ENCODE measurements at places on chromosomes 16 and 17.

DNA sequence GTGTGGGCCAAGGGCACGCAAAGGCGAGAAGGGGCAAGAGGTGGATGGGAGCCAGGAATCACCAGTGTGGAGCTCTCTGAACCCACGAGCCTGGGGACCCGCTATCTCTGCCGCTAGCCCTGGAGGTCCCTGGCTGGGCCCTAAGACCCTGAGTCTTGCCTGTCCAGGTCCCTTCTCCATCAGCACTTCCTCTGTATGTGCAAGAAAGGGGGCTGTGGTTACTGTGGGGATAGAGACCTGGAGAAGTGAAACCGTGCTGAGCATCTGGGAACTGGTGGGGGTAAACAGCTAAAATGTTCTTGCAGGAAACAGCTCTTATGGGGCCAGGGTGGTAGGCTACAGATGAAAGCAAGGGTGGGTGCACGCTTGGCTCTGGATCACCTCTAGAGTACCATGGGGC, 3.1 kb downstream of the SPNS3 start:
- no peak for DNase-seq

DNA sequence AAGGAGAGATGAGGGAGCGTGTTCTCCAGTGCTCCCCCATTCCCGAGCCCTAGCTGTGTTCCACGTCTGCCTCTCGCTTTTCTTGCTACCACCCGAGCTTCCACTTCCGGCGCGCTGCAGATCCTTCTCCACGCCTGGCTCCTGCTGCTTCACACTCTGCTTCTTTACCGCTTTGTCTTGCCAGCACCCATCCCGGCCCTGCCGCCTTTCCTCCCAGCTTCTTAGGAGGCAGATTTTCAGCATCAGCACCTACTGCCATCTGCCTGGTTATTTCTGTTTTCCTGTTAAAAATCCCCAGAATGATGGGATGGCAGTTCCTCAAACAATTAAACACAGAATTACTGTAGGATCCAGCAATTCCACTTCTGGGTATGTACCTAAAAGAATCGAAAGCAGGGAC, 64.7 kb downstream of the ELAC2 start:
- DNase-seq, result no peak

GRCh38 chr17:5050278-5050677, 15.1 kb upstream of the SLC52A1 start:
- DNase-seq, result no peak

DNA sequence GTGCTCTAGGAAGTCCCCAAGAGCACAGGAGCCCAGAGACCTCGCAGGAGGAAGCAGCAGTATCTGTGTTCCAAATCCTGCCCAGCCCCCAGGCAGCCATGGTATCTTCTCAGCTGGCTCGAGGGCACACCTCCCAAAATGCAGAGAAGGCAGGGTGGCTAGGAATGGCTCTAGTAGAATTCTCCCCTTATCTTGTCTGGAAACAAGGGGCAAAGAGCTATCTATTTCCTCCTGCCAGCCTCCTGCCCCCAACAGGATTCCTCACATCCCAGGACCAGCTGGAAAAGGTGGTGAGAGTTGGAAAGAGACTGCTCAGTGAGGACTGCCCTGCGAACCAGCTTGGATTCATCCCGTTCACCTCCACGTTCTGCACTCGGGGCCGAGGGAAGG, 8.6 kb upstream of the TSPOAP1 start:
- peak; percentile 76 for DNase-seq

- no peak for DNase-seq
Measured at GRCh38 chr17:80968602-80969029, 23.0 kb upstream of the CHMP6 start.

GRCh38 chr16:9407206-9407758, 315.8 kb downstream of the HAPSTR1 start:
- DNase-seq, result no peak

GRCh38 chr17:59464246-59464645, 101.2 kb upstream of the DHX40 start:
- no peak for DNase-seq

- DNase-seq, result peak; percentile 62
Measured at GRCh38 chr17:64781014-64781756, 119.1 kb upstream of the SMURF2 start.

DNA sequence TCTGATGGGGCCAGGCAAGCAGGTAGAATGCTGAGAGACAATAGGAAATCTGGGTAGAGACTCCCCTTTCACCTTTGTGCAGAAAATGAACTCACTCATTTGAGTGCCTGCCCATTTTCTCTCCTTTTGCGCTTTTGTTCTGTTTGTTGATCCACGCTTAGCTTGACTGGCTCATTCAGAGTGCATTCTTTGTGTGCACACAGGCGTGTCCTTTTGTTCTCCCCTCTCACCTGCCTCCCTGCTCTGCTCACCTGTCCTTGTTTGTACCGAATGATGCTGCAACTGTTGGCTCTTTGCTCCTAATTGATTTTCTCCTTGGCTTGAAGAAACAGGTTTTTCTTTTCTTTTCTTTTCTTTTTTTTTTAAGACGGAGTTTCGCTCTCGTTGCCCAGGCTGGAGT, 15.8 kb downstream of the PGS1 start:
- no peak for DNase-seq

DNA sequence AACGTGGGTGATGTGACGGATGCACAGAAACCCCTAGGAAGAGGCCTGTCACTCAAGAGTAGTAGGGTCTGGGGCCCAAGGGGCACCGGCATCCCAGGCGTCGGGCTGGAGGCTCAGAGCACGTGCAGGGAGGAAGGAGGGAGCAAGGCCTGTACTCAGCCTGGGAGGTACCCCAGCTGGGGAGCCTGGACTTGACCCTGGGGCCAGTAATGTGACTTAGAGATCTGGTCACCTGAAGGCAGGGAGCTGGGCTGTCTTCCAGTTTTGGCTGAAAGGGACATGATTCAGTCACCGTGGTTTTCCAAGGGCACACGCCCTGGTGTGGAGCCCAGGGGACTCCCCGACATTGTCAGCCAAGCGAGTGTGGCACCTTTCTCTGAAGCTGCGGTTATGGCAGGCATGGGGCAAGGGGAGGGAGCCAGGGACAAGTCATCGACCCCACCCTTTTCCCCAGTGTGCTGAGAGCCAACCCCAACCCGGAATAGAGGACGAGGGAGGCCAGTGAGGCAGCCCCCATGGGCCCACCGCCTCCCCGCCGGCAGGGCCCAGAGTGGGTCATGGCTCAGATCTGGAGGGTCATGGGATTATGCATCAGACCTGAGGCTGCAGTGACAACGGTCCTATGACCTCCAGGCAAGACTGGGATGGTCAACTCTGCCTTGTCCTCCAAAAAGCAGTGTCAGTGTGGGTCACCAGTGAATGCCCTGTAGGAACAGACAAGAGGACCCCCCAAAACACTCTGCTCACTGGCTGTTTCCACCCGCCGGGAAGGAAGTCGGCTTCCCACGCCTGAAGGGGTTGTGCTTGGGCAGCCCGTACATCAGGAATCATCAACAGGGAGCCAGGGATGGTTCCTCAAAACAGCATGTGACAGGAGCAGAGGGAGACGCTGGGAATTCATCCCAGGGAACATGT, 41.9 kb downstream of the MEAK7 start:
- no peak for DNase-seq

DNA sequence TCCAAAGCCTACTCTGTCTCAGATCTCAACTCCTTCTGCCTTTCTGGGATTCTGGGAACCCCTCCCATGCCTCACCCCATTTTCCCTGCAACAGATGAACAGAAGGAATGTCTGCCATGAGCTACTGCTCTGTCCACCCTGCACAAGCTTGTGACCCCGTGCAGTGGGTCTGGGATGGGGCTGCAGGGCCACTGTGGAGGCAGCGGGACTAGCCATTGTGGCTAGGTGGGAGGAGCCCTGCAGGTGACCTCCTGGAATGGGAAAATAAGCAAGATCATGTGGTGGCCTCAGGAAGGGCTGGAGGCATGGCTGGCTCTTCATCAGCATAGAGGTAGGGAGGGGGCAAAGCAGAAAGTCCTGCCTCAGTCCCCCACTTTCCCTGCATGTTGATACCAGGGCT, 13.7 kb downstream of the PDP2 start:
- no peak for DNase-seq

DNA sequence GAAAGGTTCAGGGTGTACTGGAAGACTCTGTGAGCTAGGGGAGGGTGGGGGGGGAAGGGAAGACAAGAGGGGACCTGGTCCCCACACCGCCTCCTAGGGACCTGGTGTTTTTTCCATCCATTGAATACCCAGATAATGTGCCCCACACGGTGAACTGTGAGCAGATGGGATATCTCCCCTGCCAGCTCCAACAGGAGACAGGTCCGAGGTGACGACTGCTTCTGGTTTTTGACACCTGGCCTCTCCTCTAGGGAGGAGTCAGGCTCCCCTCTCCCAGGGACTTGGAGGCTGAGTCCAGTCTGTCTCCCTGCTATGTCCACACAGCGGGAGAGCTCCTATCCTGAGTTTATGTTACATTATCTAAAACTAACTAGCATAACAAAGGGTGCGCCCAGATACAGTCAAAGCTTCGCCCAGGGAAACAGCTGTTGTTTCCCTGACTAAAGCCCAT, 1.8 kb downstream of the MARVELD3 start:
- no peak for DNase-seq

DNA sequence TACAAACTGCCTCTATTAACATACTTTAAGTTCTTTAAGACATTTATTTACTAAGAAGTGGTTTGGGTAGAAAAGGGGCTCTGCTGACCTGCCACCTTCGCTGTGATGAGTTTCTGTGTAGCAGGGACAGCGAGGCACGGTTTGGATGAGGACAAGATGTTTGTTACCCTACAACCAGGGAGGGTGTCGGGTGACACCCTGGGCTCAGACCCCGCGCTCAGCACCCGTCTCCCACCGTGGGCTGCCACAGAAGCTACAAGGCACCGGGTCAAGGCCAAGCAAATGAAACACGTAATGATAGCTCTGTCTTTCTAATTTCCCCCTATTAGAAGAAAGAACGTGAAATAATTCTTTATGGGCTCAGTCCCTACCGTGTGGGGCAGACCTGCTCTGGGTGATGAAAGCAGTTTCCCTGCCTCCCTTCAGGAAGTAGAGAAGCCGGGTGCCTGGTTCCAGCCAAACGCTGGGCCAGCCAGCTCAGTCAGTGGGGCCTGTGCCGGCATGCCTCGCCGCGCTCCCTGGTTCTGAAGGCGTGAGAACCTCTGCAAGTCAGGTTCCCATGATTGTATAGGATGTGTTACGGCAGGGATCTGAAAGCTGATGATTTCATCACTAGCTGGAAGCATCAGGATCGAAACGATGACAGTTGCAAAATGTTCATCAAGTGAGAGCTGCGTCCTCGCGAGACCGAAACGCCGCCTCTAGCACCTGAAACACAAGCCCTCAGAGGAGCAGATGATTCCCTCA, 3.9 kb downstream of the ZNF750 start:
- no peak for DNase-seq

GRCh38 chr17:10025976-10026901, 121.2 kb upstream of the RCVRN start:
- DNase-seq, result no peak

DNA sequence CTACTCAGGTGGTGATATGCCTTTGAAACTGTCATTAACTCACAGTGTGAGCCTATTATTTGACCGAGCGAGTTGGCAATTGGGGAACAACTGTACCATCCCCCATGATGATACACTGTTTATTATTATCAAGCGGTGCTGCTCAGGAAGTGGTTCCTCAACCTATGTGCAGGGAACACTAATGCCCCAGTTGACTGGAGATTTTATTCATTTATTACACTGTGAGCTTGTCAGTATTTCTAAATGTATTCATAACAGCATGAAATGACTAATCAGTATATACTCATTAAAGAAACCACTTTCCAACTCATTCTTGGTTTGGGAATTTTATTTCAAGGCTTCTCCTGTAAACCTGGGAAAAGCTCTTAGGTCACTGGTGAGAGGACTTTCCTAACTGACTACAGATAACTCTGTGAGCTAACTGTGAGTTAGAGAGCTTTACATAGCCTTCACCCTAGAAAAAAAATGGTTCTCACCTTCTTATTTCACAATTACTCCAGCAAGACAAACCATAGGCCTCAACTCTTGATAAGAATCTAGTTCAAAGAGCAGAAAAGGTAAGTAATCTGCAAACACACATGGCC, 42.4 kb downstream of the NXPH3 start:
- no peak for DNase-seq

- peak; percentile 36 for DNase-seq
Measured at GRCh38 chr16:71467810-71468209, 5.8 kb upstream of the ZNF23 start.

DNA sequence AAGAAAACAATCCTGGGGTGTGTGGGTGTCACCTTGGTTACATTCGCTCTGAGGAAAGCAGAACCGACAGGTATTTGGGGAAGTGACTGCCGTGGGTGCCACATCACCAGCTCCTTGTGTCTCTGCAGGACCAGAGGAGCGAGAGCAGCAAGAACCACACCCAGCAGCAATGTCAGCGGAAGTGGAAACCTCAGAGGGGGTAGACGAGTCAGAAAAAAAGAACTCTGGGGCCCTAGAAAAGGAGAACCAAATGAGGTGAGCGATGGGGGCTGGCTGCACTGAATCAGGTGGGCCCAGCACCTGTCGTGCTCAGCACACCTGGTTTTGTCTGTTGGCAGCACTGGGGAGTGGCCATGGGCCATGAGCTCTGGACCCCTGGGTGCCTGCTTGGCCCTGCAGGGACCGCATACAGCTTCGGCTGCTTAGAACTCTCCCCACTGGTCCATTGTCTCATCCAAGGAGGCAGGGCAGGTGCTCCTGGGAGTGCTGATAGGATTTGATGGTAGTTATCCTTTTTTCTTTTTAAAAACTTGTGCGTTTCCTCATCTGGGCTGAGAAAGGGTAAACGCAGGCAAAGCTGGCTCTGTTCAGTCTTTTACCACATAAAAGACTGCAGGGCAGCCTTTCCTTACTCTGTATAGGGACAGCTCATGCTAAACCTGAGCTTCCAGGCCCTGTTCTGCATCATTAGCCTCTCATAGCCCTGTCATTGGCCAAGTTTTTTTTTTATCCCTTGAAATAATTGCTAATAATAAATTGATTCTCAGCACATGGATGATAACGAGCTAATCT, 29.4 kb downstream of the HMOX2 start:
- DNase-seq, result peak; percentile 89

- no peak for DNase-seq
Measured at GRCh38 chr17:43914451-43914850, 7.1 kb upstream of the MPP2 start.

GRCh38 chr17:33895491-33895890, 359.6 kb upstream of the CCL2 start:
- DNase-seq, result no peak

GRCh38 chr17:28282596-28282995, 36.4 kb upstream of the TMEM97 start:
- no peak for DNase-seq

DNA sequence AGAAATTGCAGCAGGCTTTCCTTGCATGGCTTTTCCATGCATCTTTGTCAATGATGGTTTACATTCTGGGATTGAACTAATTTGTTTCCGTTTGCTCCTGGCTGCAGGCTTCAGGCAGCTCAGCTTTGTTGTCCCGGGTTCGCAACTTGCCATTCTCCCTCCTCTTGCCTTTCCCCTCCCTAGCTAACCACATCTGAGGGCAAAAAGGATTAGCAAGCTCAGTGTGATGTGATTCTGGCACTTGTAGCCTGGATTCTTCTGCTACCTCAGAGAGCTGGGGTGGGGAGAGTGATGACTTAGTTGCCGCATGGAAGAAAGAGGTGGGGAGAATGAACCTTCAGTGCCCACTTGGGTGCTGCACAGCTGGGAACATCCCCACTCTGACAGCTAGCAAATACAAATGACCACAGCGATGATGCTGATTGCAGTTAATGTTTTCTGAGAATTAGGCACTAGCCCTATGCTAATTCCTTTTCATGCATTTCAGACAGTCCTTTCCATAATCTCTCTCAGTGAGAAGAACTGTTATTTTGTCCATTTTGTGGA, 120.2 kb upstream of the SALL1 start:
- DNase-seq, result no peak
